NCI-H2171 treated with DMSO at 0.1 percent for 48 hours (cell line): ENCODE measurements at places on chromosomes 6 and 20.
A peak's percentile ranks its signal among the peaks of the same experiment; 100 is the strongest.

DNA sequence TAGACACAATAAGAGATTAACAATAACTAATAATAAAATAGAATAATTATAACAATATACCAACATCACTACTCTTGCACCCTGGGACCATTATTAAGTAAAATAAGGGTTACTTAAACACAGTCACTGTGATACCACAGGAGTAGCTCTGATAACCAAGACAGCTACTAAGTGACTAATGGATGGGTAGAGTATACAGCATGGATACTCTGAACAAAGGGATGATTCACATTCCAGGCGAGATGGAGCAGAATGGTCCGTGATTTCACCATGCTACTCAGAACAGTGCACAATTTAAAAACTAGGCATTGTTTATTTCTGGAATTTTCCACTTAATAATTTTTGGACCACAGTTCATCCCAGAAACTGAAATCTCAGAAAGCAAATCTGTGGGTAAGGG is 80.0 kb upstream of the FUT9 start:
- no peak for DNase-seq

DNA sequence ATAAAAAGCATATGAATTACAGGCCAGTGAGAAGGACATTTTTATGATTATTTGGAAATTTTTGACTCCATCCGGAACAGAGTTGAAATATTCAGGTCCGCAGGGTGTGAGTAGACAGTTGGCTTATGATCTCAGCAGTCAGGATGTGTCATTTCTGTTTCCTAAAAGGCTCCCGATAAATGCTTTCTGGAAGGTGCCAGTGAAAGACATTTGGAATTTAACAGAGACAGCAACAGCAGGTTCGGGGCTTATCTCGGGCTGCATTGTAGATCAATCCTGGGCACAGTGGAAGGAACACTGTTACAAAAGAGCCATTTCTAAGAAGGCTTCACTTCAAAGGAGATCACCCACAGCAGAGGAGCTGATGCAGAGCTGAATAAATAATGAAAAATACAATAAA is 934.4 kb downstream of the KIF16B start:
- no peak for DNase-seq

GRCh38 chr6:53168516-53169267 is 20.1 kb upstream of the GCM1 start:
- DNase-seq, result no peak

DNA sequence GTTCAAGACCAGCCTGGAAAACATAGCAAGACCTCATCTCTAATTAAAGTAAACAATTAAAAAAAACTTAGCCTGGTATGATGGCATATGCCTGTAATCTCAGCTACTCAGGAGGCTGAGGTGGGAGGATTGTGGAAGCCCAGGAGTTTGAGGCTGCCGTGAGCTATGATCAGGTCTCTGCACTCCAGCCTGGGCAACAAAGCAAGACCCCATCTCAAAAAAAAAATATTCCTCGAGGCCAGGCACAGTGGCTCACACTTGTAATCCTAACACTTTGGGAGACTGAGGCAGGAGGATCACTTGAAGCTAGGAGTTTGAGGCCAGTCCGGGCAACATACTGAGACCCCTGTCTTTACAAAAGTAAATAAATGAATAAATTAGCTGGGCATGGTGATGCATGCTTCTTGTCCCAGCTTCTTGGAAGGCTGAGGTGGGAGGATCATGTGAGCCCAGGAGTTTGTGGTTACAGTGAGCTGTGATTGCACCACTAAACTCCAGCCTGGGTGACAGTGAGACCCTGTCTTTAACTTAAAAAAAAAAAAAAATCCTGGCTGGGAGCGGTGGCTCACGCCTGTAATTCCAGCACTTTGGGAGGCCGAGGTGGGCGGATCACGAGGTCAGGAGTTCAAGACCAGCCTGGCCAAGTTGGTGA is 9.3 kb upstream of the C2 start:
- no peak for DNase-seq

GRCh38 chr6:3252861-3253596 is 5.7 kb upstream of the PSMG4 start:
- no peak for DNase-seq

DNA sequence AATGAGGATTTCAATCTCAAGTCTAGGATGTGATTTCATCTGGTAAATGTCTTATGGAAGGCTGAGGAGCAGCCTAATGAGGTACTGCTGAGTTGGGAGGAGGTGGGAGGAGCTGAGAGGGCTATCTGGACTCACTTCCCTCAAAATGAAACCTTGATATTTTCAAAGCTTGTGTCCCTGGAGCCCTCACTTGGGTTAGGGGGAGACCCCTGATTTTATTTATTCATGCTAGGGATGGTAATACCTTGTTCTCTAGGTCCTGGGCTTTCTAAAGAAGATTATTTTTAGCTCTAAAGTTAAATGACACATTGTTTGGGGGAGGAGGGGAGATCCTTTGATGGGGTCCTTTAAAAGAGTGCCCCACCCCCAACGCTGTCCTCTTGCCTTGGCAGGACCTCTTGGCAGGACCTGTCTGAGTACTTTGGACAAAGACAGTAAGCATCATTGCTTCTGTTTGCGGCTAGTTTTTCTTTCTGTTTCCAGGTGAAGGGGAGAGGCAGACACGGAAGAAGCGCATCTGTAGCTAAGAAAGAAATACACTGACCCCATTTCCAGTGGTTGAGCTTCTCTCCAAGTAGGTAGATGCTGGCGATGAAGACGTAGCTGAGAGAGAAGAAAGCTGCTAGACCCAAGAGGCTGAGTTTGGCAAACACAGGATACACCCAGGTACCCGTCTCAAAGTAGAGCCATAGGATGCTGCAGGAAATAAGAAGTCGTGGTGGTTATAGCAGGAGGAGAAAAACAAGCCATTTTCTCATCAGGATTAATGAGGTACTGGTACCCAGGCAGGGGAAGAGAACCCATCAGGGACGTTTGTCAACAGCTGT is 55.6 kb downstream of the ADTRP start:
- no peak for DNase-seq

GRCh38 chr6:56787209-56787608 is 144.5 kb upstream of the DST start:
- DNase-seq, result no peak

DNA sequence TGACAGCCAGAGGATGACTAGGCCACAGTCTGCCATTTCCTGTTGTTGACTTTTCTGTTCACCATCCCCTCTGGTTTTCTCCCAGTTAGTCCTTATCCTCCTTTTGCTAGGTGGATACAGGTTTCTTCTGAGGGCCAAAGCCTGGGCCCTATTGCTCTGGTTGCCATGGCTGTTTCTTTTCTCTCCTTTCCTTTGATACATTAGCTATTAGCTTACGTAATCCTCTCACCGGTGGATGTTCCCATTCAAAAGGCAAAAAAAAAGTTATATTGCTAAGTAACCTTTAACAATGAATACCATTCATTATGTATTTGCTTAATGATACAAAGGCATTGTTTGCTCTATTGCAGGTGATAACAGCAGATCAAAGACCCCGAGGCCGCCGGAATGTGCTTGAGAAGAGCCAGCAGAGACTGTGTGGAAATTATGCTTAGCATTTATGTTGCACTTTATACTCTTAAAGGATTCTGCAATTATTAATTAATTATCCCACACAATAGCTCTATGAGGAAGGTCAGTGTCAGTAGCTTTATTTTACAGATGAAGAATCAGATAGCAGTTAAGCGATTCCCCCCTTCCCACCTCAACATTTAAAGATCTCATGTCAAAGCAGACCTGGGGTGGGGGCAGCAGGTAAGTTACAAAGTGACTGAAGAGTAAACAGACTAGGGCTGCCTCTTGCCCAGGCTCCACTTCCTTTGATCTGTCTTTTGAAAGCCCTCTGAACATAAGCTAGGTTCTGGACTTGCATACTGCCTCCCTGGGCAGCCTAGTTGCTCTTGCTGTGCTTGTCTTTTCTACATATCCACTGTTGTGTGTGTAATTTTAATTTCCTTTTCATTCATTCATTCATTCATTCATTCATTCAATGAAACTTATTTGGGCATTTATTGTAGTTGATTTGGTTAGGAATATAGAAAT is 14.5 kb upstream of the TFB1M start:
- DNase-seq, result no peak

GRCh38 chr6:43211955-43212354 is 17.3 kb downstream of the DNPH1 start:
- DNase-seq, result no peak

- DNase-seq, result peak; percentile 34
Observed at GRCh38 chr6:109008537-109009235, 86.0 kb downstream of the SESN1 start.

DNA sequence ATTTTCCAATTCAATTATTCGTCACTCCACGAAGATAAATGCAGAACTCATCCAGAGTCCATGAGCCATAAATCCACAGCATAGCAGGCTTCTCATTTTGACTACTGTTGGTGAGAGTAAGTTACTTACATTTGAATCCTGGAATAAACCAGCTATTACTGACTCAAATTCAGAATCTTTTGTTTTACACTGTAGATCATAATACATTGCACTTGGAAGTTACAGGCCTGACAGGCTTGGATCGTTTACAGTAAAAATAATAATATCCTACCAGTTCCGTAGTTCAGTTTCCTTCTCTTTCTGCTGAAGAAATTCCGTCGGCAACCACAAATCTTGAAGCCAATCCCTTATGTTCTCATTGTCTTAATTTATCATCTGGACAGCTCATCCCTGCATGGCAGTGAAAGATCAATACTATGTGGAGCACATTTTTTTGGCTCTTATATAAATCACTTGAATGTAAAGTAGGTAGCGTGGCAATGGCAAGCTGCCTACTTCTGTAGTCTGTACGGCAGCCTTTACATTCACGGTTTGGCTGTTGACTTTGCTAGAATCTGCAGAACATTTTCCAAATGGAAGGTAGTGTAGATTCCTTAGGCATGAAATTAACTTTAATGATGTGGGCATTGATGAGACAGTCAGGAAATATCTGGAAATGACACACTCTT is 142.9 kb downstream of the WDR27 start:
- no peak for DNase-seq

DNA sequence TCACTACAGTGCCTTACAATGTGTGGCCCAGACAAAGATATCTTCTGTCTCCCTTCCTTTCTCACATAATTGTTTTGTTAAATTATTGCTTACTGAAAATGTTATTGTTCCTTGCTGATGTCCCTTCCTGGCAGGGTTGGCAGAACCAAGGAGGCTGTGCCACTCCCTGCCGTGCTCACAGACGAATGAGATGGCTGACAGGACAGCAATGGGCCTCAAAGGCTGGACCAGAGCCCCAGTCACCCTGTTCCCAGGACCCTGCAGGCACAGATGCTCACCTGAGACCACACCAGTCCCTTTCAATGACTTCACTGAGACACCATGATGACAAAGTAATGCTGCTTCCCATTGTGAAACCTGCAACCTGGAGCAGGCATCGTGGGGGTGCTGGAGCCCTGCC is 375.1 kb downstream of the HACE1 start:
- DNase-seq, result no peak

DNA sequence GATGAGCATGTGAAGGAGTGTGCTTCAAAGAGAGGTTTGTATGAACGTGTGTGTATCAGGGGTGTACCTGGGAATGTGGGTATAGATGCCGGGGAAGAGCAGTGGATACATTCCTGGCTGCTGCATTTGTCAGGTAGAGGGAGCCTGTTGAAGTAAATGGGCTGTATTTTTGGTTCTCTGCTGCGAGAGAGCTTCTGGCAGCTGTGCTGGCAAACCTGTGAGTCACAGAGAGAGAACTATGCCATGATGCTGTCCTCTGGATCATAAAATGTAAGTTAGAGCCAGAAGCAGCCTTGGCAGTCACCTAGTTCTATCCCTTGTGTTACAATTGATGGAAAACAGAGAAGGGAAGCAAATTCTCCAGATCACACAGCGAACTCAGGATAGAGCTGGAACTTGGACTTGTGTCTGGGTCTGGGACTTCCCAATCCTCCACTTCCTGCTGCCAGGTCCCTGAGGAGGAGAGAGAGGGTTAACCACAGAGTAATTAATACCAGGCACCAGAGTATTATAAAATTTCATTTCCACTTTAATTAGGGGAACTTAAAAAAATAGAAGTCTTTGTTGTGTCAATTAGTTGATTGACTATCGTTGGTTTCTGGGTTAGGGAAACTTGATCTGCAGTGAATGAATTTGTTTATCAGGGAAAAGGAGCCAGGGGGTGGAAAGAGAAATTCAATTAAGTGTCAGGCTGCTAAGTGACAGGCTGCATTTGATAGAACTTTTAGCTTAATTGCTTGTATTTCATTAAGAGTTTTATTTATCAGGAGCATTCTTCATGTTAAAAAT is 41.1 kb upstream of the GTSF1L start:
- peak; percentile 6 for DNase-seq

- DNase-seq, result no peak
Observed at GRCh38 chr6:146856296-146856695, 257.5 kb downstream of the ADGB start.

- no peak for DNase-seq
Observed at GRCh38 chr20:62819494-62820174, 2.8 kb downstream of the COL9A3 start.

DNA sequence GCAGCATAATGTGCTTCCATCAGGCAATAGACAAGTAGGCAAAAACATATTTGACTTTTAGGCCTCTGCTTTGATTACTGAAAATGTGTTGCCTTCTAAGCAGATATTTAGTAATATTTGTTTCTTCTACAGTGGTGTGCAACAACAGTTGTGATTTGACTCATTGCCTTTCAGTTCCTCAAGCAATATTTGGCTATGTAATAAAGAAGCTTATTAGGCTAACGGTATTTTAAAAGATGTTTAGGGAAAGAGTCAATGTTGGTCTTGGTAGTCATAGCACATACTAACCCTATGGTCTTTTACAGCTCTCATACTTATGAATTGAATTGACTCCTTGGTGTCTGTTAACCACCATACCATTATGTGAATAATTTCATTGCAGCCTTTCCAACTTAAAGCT is 124.1 kb downstream of the GRIK2 start:
- DNase-seq, result no peak

- DNase-seq, result no peak
Observed at GRCh38 chr6:17278289-17279063, 2.7 kb upstream of the RBM24 start.

GRCh38 chr6:119440953-119441352 is 91.4 kb upstream of the MAN1A1 start:
- DNase-seq, result no peak

- no peak for DNase-seq
Observed at GRCh38 chr6:29504961-29505360, 17.2 kb upstream of the MAS1L start.

DNA sequence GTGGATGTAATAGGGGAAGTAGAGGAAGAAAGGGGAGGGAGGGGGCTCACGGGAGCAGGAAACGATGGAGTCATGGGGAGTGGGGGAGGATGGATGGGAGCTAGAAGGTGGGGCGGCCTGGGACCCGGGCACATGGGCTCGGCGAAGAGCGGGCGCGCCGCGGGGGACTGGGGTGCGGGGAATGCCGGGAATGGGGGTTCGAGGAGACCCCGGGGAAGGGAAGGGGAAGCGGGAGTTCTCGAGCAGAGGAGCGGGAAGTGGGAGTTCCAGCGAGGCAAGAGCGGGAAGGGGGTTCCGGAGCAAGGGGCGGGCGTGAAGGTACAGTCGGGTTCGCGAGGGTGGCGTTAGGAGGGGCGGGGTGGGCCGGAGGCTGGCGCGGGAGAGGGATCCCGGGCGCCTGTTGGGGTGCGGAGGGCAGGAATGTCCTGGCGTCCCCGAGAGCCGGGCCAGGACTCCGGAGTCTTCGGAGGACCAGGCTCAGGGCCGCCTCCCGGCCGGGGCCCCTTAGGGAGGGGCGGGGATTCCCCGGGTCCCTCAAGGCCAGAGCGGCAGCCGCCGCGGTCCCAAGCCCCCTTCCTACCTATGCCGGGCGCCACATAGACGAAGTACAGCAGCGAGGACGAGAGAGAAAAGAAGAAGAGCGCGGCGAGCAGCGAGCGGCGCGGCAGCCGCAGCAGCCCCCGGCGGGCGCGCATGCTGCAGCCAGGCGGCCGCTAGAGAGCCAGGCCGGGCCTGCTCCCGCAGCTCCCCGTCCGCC is 504 bp downstream of the B4GALT5 start:
- DNase-seq, result peak; percentile 40

- DNase-seq, result no peak
Observed at GRCh38 chr20:4012589-4012988, 2.8 kb downstream of the RNF24 start.
